ENCODE measurements at places on chromosomes 6 and 20.

- DNase-seq = no peak
Observed at GRCh38 chr20:64027981-64028685, 7.8 kb upstream of the C20orf204 start.

DNA sequence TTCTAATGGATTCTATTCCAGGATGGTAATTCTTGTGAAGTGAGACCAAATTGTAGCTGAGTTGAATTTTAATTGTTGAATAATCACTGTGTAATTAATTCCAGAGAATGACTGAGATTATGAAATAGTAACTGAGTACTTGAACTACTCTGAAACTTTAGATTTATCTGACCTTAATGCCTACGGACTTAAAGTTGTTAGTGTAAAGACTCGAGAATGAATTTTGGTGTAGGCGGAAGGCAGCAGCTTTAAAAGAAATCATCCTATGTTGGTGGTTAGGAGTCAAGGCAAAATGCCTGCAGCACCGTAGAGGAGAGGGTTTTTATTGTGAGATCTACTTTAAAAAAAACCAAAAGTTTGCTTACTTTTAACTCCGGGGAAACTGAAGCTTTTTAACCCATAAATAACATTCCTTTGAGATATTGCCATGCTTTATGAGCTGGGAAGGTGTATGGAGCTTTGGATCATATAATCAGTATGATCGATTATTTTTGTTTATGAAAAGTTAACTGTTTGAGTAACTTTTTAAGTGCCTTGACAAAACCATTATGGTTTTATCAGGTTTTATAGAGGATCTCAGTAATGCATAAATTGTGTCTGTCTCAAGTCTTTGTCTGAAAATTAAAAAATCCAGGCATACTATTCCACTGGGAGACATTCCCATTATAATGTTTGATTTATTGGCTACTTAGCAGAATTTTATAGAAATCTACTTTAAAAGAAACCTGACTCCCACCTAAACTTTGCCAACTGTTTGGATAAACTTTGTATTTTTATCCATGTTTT lies 46.1 kb downstream of the MYO6 start:
- no peak for DNase-seq

DNA sequence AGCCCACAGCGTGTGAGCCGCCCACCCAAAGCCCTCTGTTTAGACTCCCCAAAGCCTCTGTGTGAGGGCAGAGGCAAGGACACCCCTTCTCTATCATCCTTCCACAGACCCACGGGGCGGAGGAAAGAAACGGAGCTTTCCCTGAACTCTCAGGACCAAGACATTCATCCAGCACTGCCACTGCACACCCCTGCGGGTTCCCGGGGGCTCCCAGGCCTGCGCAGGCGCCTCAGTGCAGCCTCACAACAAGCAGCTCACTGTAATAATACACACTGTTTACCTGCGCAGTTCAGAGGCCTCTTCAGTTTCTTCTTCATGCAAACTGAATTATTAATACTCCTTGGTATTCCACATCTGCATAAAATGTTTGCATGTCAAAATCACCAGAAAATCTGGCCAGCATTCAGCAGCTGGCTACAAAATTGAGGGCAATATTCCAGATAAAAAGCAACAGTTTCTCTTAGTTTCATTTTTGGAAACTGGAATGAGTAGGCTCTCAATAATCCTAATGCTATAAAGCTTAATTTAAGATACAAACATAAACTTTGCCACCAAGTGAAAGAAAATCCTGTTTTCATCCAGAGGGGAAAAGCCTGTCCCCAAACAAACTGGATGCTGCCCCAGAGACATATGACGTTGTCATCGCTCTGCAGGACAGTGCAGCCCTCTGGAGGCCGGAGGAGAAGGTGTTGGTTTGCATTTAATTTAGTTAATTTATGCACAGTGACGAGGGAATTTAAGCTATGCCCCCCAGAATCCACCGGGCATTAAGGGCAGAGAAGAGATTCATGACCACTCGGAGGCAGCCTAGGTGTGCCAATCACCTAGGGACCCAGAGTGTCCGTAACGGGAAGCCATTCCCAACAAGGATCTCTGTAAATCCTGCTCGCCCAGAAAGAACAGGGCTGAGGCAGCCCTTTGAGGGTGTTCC lies 45.3 kb downstream of the NINL start:
- peak; percentile 57 for DNase-seq

- no peak for DNase-seq
Observed at GRCh38 chr6:49563006-49563886, 12.8 kb downstream of the C6orf141 start.

DNA sequence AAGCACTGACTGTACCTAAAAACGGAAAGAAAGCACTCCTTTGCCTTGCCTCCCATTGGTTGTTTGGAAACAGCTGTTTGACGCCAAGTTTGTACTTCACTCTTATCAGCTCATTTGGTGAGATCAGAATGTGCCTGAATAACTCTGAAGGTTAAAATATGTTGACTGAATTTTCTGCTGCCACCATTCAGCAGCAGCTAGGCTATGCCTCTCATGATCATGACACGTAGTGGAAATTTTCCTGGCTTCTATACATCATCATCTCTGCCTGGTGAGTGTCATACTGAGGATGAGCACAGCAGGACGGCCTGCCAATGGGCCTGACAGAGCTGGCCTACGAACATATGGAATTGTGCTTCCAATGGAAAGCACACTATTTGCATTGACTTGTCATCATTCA lies 704.9 kb upstream of the CITED2 start:
- peak; percentile 68 for DNase-seq

- DNase-seq = no peak
Observed at GRCh38 chr6:28003059-28003458, 46.0 kb downstream of the OR2B6 start.

GRCh38 chr6:129454488-129454887 lies 255.5 kb downstream of the ARHGAP18 start:
- no peak for DNase-seq

DNA sequence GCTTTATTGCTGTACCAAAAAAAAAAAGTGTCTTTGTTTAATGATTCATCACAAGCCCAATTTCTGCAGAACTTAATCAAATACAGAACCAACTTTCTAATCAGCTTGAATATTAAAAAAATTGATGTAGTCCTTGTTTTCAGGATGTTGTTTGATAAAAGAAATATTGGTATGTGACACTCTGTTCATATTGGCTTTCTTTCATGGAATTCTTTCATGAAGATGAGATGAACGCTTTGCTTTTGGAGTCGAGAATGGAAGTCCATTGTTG lies 184.3 kb downstream of the ZNF217 start:
- DNase-seq = no peak

DNA sequence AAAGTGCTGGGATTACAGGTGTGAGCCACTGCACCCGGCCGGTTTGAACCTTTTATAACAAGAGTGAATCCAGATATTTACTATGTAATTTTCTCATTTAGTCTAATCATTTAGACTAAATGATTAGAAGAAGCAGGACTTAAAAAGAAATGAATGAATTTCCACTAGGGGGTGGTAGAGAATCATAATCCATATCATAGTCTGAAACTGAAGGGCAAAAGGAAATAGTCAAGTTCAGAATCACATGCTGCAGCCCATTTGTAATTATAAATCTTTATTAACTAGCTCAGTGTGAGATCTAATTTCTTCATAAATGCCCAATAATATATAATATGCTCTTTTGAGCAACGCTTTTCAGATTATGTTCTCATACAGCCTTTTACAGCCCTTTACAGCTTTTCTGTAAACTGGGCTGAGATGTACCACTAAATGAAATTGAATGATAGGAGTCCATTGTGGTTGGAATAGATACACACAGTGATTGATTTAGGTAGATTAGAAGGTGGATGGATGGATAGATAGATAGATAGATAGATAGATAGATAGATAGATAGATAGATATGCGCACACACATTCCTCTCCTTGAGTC lies 31.8 kb downstream of the PSMB9 start:
- no peak for DNase-seq

- no peak for DNase-seq
Observed at GRCh38 chr6:79369026-79369425, 134.5 kb upstream of the HMGN3 start.

DNA sequence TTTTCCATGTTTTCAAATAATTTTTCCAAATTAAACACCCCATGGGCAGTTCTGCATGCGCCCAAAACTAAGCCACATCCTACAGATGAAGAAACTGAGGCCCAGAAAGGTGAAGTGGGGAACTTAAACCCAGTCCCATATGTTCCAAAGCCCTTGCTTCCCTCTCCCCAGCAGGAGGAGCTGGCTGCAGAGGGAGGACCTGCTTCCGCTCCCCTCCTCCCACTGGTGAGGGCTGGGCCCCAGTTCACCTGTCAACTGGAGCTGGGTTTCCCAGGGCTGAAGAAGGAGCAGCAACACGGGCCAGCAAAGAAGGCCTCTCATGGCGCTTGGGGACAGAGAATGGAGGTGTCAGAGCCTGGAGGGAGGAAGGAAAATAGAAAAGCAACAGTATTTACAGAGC lies 1.4 kb upstream of the RBPJL start:
- no peak for DNase-seq

- DNase-seq = no peak
Observed at GRCh38 chr20:51505566-51505965, 37.0 kb downstream of the NFATC2 start.

GRCh38 chr6:52325695-52326471 lies 36.1 kb upstream of the PAQR8 start:
- peak; percentile 28 for DNase-seq

DNA sequence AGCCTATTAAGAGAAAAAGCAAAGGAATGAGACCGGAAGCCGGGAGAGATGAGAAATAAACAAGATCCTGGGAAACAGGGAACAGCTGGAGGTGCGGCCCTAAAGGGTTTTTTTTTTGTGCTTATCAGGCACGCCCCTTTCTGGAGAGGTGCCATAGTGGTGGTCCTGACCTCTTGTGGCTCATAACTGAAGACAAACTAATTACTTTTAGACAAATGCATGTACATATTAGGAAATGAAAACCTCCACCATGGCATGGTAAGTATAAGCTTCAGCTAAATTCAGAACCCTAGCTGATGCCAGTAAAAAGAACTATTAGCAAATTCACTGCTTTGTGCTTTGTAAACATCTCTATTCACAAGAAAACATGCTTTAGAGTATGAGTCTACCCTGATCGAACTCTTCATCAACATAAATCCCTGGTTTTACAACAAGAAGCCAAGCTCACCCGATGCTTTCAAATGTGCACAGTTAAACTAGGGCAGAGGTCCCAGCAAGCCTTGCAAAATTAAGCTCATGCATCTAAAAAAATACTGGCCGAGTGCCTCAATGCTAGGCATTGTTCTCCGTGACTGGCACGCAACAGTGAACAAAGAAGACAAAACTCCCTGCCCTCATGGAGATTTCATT lies 96.4 kb upstream of the MRPS10 start:
- no peak for DNase-seq

- DNase-seq = no peak
Observed at GRCh38 chr20:43472671-43473380, 15.1 kb downstream of the SRSF6 start.

- no peak for DNase-seq
Observed at GRCh38 chr20:62413896-62414481, 6.9 kb upstream of the CABLES2 start.

GRCh38 chr6:108850669-108851465 lies 2.6 kb downstream of the ARMC2 start:
- peak; percentile 66 for DNase-seq

GRCh38 chr6:4574007-4574406 lies 202.2 kb upstream of the CDYL start:
- DNase-seq = no peak

DNA sequence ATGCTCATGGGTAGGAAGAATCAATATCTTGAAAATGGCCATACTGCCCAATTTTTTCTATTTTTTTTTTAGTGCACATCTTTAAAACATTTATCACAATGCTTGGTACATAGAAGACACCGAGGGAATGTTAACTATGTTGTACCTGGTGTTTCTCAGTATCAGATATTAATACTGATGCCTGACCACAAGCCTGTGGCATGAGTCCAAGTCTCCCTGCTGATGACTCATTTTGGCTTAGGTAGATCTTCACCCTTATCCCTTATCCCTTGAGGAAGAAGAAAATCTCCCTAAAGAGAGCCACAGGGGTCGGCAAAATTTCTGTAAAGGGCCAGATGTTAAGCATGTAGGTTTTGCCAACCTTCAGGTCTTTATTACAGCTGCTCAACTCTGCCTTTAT lies 14.5 kb downstream of the CD109 start:
- no peak for DNase-seq

- DNase-seq = no peak
Observed at GRCh38 chr6:29907637-29908340, 34.5 kb upstream of the HLA-A start.

- DNase-seq = no peak
Observed at GRCh38 chr6:41519745-41520699, 26.2 kb upstream of the FOXP4 start.

DNA sequence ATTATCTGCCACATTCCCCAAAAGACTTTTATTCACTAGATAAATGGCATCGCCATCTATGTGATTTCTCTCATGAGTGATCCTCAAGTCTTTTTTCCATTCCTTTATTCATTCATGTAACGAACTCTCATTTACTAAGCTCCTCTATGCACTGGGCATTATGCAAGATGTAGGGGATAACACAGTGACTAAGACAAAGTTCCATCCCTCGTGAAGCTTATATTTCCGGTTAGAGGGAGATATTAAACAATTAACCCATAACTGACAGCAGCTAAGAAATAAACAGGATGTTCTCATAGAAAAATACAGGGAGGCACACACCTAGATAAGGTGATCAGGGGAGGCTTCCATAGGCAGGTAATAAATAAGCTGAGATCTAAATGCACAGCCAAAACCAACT lies 17.2 kb upstream of the PREX1 start:
- no peak for DNase-seq

DNA sequence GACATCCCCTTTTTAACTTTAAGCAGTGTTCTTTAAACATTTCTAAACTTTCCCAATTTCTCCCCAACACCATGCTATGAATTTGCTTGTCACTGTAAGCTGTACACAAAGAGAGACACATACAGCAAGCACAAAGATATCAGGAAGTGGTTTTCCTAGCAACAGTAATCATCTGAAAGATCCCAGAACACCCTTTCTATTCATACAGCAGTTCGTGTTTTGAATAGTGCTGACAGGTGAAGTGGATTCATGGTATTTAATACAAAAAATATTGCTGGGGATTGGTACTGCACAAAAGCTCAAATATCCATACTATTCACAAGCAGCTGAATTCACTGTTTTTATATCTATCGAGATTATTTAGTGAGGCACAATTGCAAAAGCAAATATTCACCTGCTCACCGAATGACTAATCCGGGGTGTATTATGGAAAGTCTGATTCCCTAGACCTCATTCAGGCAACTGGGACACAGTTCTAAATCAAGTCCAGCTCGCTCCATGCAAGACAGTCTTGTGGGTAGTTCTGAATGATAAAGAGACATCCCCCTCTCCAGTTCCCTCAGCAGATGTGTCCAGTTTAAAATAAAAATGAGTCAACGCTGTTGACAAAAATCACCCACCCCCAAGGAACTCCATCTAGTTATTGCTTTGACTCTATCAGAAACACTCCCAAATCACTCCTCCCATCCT lies 107.1 kb upstream of the TSHZ2 start:
- no peak for DNase-seq

- DNase-seq = no peak
Observed at GRCh38 chr6:112087916-112088315, 525 bp downstream of the FAM229B start.

GRCh38 chr6:168834801-168835200 lies 393.8 kb downstream of the SMOC2 start:
- no peak for DNase-seq

All from testis (tissue), 5 donors.